ENCODE measurements at places on chromosomes 12 and 14.

DNA sequence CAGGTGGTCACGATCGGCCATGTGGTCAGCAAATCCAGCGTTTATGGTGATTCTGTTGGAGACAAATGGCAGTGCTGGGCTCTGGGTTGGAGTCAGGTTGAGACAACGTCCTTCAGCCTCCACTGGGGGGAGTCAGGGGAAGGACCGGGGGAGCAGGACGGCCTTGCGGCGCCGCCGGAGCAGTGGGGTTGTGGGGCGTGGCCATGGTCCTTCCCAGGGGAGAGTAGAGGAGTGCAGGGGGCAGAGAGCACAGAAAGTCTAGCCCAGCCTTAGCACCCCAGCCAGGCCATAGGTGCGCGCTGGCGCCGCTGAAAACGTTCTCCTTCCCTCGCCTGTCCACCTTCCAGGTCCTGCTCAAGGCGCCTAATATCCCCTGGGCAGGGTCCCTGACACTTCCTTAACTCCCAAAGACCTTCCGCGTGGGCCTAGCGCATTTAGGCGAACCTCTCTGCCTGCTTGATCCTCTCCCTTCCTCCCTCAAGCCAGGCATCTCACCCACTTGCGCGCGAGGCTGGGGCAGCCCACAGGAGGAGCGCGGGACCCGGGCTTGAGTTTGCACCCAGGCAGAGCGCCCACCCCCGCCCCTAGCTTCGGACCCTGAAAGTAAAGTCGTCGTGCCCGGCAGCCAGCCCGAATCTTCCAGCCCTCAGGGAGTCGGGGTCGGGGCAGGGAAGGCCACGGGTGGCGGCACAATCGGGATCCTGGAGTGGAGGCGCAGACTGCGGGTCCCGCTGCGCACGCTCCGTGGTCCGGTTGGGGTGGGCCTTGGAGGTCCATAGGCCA is 3.1 kb upstream of the KIF26A start:
- peak; percentile 16 for DNase-seq

- DNase-seq, result no peak
Observed at GRCh38 chr12:131047789-131048610, 94.3 kb downstream of the ADGRD1 start.

GRCh38 chr14:91317381-91318308 is 73.1 kb upstream of the GPR68 start:
- DNase-seq, result peak; percentile 82

DNA sequence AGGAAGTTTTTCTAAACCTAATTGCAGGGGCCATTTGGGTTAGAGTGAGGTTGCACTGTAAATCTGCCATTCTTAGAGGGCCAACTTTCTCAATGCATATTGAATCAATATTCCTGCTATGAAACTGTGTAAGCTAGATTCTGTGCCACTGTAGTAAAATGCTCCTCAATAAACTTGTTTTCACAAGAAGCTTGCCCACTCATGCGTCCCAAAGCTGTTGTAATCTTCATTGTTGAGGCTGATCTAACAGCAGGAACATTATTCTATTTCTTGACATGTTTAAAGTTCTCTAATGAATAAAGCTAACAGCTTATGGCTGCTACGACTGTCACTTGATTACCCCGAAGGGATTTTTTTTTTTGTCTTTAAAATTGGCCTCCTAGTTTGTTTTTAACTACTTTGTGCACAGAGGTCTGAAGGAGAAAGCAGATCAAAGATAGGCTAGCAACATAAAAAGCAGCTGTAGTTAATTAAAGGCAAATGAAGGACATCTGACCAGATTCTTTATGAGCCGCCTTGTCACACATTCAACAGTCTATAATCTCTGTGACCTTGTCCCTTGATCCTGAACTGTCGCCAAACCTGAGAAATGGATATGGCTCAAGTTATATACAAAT is 243.7 kb downstream of the PAX9 start:
- no peak for DNase-seq

DNA sequence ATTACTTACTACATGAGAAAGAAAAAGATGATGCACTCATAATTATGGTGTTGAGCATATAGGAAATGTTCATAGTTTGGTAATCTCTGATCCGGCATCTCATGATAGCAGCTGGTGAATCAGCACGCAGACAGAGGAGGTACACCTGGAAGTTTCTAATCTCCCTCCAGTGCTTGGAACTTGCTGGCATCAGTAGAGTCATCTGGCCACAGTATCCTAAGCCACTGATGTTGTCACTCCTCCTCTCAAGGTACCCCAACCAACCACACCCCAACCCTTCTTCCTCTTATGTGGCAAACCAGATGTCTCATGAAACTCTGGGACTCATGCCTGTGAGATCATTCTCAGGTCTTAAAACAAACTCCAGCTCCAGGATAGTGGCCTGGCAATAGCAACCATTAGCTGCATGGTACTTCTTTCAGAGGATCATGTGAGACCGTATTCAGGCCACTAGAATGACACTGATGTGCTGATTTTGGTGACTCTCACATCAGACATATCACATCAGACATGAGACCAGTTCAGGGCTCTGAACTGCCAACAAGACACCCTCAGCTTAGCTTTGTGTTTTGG is 143.0 kb downstream of the RASSF9 start:
- no peak for DNase-seq

DNA sequence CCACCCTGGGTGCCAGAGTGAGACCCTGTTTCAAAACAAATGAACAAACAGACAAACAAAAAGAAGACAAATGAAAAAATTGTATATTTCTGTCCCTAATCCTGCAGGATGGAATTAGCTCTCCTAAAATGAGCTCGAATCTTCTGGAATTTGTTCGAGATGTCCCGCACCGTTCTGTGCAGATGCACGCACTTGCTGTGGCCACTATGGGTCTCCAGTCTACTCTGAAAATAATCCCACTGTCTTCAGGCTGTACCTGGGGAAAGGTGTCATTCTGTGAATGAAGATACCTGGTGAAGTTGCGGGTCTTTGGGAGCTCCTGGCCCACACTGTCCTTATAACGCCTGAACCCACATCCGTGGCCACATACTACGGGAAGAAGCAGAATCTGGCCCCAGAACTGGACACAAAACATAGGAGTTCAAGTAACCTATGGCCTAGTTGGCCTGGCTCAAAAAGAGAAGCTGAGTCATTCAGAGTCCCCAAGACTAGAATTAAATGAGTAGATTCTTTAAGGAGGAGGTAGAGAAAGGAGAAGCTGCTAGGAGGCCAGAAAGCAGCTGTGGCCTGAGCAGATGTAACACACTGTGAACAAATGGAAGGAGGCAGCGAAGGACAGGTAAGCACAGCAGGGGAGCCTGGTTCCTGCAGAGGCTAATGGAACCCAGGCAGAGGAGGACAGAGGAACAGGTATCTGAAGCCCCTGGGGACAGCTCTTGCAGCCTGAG is 108.6 kb downstream of the FOXN3 start:
- no peak for DNase-seq

DNA sequence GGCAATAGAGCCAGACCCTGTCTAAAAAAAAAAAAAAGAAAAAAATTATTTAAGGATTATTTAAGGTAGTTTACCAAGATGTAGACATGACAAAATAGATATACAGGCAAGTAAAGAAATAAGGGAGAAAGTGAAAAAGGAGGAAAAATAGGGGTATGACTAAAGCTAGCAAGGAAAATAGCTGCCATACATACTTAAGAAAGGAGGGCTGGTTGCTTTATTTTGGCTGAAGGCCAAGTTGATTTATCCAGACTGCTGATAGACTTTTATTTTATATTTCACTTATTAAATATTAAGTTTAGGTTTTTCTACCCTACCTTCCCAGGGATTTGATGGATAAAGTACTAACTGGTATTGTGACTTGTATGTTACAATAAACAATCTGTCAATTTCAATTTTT is 8.3 kb upstream of the AEBP2 start:
- no peak for DNase-seq

GRCh38 chr14:79649856-79650255 is 561.4 kb downstream of the DIO2 start:
- no peak for DNase-seq

DNA sequence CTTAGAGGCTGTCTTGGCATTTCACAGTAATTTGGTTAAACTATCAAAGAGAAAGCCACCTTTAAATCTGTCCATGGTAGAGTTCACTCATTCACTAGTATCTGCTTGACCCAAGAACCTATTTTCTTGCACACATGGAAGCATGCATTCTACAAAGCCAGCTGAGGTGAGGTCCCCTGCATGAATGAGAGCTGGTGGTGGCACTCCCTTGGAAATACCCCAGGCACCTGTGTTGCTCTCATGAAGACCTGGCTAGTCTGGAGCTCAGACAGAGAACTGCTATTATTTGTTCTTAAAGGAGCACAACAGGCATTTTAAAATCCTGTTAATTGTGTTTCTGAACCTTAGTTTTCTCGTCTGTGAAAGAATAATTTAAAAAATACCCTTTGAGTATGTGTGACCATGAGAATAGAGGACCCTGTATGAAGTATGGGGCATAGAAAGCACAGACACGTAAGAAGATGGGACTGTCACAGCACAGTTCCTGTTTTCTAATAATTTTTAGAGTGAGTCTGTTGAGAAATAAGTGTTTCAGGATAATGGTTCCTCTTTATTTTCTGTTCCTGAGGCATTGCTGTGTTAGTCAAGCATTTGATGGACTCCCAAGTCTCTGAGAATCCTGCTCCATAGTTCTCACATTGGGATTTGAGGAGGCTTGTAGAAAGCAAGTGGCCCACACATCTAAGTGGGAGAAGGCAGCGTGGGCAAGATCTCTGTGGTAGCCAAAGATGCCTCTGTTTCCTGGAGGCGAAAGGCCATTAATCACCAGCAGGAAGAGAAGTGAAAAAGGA is 10.9 kb downstream of the RGS6 start:
- no peak for DNase-seq

GRCh38 chr12:80643961-80644360 is 63.5 kb upstream of the MYF6 start:
- DNase-seq, result no peak

GRCh38 chr12:3759878-3760277 is 7.0 kb upstream of the CRACR2A start:
- no peak for DNase-seq

DNA sequence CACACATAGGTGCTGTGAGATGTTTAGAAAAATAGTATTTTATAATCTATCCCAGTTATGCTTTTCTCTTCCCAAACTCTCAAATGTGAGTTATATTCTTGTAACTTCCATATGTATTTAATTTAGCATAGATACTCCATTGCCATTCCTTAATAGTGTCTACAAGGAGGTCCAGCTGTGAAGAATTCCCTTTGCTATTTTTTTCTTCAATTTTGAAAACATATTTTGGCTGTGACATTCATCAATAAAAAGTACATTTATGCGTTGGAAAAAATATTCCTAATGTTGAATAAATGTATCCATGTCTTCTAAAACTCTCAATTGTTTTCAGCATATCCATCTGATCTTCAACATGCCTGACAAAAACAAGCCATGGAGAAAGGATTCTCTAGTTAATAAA is 1402.0 kb upstream of the SEL1L start:
- no peak for DNase-seq

DNA sequence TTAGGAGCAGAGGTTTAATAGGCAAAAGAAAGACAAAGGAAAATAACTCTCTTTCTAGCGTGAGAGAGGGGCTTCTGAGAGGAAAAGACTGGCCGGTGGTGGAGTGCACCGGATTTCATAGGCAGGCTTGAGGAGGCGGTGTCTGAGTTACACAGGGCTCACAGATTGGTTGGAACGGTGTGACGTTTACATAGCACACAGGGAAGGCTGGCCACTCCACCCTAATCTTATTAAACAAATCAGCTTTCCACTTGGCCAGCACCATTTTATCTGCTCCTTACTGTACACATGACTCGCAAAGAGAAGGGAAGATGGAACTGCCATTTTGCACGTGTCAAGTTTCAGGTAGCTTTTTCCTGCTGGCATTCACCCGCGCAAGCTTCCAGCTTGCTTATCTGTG is 587.7 kb downstream of the RPL10L start:
- no peak for DNase-seq

- no peak for DNase-seq
Observed at GRCh38 chr12:19546611-19547162, 107.4 kb downstream of the AEBP2 start.

DNA sequence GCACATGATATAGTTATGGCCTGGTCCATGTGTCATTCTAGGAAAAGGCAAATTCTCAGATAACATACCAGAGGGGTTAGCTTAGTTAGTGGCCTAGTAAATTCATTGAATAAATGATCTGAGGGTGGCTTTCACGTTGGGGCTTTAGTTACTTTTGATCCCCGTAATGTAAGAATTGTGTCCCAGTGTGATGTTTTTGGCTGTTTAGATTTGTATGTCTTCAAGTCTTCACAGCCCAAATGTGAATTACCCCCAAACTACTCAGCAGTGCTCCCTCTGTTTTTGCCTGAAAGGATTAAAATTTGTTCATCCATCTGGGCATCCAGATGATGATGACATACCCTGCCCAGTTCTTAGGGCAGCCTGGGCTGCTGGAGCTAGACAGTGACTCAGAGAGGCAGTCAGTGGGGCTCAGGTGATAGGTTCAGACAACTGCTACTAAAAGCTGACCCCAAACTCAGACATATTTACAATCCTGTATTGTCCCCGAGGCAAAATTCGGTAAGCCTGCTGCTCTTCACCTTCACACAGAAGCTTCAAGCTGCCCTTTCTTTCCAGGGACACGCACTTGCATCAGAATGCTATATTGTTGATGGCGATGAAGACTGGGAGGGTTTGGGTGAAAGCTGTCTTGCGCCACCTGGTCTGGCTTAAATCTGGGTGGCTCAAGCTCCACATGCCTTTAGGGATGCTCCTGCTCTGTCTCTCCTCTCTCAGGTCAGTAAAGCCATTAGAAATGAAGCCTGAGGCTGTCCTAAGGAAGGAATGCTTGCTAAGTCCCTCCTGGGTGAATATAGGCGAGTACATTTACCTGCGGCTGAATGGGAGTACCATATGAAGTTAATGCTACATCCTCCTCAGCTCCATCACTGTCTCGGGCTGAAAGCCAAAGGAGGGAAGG is 10.3 kb downstream of the GPRC5D start:
- no peak for DNase-seq

DNA sequence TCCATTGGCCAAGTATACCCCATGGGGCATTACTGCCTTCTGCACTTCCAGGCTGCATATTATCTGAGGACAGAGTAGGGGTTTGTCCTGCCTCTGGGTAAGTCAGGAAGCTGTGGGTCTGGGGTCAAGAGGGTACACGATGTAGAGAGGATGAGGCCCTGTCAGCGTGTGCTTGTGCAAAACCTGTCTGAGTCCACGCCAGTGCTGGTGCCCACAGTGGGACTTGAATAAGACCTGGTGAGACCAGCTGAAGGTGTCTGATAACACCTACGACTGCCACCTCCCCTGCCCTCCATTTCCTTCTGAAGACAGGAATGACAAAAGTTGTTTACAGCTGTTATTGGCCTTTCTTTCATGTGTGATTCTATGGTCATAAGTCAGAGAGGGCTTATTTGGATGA is 22.1 kb upstream of the NID2 start:
- DNase-seq, result no peak

All from CD4-positive, alpha-beta T cell treated with Interleukin-15 for 1 hour (primary cell).